ENCODE measurements at places on chromosomes 16 and 17.

DNA sequence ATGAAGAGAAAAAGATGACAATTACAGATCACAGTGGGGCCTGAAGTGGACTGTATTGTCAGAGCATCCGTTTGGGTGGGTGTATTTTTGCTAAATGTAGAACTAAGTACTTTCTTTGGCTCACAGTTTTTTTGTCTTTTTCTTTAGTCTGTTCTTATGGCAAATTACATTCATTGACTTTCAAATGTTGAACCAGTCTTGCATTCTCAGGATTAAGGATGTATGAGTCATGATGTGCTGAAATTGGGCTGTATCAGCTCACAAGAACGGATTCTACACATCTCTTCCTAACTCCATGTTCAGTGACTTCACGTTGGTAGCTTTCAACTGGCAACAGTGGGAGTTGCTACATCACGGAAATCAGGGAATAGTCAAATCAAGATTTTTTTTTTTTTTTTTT lies 66.5 kb downstream of the TEX2 start:
- no peaks in the 10 kb centered on the region for H3K27me3 ChIP-seq
- no peak for DNase-seq
- H3K27ac ChIP-seq = no peak overlapping the region
- no peak overlapping the region for H3K4me3 ChIP-seq

DNA sequence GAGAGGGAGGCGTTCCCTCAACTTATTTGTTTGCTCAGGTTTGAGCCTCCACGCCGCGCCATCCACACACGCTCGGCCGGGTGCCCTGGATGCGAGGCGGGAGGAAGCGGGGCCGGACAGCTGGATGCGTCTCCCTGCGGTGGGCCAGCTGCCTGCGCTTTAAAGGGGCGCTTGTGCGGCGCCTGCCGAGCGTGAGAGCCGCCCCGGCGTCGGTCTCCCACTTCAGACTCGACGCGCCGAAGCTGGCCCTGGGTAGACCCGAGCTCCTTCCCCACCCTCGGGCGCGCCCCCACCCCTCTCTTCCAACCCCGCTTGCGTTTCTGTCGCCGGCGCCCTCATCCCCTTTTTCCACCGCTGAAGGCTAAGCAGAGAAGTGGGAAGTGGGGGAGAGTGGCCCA lies 527 bp upstream of the CHAD start:
- no peaks in the 10 kb centered on the region for H3K36me3 ChIP-seq
- H3K4me1 ChIP-seq = peaks cover 46% of the 10 kb centered on the region
- H3K27ac ChIP-seq = no peak overlapping the region
- no peak for DNase-seq

DNA sequence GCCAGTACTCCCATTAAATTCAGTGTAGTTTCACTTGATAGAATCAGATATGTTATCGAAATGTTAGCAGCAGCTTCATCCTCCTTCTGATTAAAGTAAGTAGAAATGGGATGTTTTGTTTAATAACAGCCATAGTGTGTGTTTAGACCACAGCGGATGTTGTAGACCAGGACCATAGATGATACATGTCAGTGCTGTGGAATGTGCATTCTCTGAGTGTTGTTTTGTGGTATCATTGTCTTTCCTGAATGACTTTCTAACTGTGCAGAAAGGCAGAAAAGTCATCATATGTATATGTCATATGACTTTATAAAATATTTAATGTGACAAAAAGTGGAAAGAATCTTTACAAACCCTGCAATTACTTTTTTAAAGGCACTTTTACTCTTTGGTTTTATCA lies 55.6 kb downstream of the CYLD start:
- H3K4me1 ChIP-seq = no peaks in the 10 kb centered on the region
- H3K27me3 ChIP-seq = no peaks in the 10 kb centered on the region
- no peak overlapping the region for H3K4me3 ChIP-seq
- DNase-seq = no peak
- peaks cover 33% of the 10 kb centered on the region for H3K36me3 ChIP-seq

DNA sequence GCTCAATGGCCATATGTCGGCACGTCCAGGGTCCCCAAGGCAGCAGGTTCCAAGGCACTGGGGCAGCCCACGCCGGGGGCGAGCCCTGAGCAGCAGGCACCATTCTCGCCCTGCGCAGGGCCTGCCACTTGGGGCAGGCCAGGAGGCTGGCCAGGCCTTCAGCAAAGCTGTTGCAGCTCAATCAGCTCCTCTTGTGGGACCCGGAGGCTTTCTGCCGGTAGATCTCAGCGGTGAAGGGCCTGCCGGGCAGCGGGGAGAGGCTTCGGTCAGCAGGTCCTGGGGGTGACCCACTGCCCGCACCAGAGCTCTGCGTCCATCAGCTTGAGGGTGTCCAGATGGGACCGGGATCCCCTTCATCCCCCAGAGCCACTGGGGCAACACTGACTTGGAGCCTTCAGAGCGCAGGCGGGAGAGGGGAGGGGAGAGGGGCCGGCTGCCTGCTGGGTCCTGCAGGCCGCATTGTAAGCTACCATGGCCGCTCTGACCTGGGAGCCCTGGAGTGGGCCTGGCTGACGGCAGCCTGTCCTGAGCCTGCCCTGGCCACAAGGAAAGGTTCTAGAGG lies 9.5 kb upstream of the RASD1 start:
- peaks cover 10% of the 10 kb centered on the region for H3K4me1 ChIP-seq
- no peak overlapping the region for H3K4me3 ChIP-seq

GRCh38 chr17:49353607-49354006 lies 8.4 kb downstream of the ZNF652 start:
- H3K27me3 ChIP-seq = no peaks in the 10 kb centered on the region
- no peaks in the 10 kb centered on the region for H3K36me3 ChIP-seq
- peaks cover 32% of the 10 kb centered on the region for H3K4me1 ChIP-seq

GRCh38 chr16:56783344-56783743 lies 53.4 kb downstream of the NUP93 start:
- no peak for DNase-seq
- no peaks in the 10 kb centered on the region for H3K27me3 ChIP-seq
- no peak overlapping the region for H3K27ac ChIP-seq
- H3K4me1 ChIP-seq = no peaks in the 10 kb centered on the region
- no peak overlapping the region for H3K4me3 ChIP-seq

- H3K36me3 ChIP-seq = no peaks in the 10 kb centered on the region
- H3K4me3 ChIP-seq = peak overlapping the region; percentile 54
- no peak for DNase-seq
- H3K27ac ChIP-seq = peak overlapping the region; percentile 75
- H3K4me1 ChIP-seq = no peaks in the 10 kb centered on the region
These were observed 1.4 kb downstream of the SOX9 start for GRCh38 chr17:72122010-72122764.

Measured in transverse colon (tissue), 4 donors.